ENCODE measurements at places on chromosomes 4 and X.

- DNase-seq: no peak
These were observed 124.4 kb downstream of the CPE start for GRCh38 chr4:165502916-165503907.

DNA sequence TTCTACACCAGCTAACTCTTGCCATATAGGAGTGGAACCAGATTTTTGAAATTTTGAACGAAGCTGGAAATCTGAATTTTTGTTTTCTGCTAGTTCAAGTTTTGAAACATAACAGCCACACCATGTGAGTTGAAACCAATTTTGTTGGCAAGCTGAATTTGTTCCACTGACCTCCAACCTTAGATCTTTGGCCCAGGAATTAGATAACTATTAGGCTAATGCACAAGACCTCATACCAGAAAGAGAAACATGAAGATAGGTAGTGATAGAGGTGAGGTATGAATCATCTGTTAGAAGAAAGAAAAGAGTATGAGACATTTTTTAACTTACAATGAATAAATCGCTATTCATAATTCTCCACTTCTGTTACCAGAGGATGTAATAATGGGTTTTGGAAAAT is 76.8 kb upstream of the ACSL1 start:
- no peak for DNase-seq

GRCh38 chrX:41863343-41864203 is 59.8 kb downstream of the CASK start:
- no peak for DNase-seq

- DNase-seq: no peak
These were observed 29.5 kb downstream of the LRIT3 start for GRCh38 chr4:109877400-109877799.

GRCh38 chr4:185587030-185587426 is 51.7 kb upstream of the PDLIM3 start:
- DNase-seq: no peak

DNA sequence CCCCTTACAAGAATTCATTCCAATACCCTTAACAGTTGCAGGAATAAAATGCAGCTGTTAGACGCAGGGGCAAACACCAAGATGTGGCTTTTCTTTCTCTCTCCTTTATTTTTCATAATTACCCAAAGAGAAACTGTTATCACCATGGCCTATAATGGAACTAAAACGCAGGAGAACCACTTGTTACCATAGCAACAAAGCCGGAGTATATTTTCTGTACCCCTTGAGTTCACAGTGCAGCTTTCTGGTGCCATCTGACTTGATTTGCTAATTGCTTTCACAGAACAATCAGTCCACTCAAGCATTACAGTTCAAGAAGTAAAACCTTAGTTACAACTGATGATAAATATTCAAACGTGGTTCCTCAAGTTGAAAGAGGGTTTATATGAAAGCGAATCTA is 157.9 kb downstream of the AMELX start:
- no peak for DNase-seq

GRCh38 chr4:123986268-123986798 is 589.7 kb downstream of the SPRY1 start:
- peak; percentile 53 for DNase-seq

- DNase-seq: no peak
These were observed 19.7 kb upstream of the SCOC start for GRCh38 chr4:140353786-140354185.

- DNase-seq: peak; percentile 14
These were observed 23.3 kb downstream of the F8A3 start for GRCh38 chrX:155434906-155435743.

- no peak for DNase-seq
These were observed at the start of gene HEPH for GRCh38 chrX:66163849-66164411. Gene HEPH, plus strand, starts transcription at chrX:66164247. Its CDS starts 6,324 bp downstream, at chrX:66170571.

- DNase-seq: no peak
These were observed 88.1 kb downstream of the ARHGAP6 start for GRCh38 chrX:11577603-11578002.
